Lung microvascular endothelial cell (primary cell): ENCODE measurements at places on chromosomes 3 and 15.

DNA sequence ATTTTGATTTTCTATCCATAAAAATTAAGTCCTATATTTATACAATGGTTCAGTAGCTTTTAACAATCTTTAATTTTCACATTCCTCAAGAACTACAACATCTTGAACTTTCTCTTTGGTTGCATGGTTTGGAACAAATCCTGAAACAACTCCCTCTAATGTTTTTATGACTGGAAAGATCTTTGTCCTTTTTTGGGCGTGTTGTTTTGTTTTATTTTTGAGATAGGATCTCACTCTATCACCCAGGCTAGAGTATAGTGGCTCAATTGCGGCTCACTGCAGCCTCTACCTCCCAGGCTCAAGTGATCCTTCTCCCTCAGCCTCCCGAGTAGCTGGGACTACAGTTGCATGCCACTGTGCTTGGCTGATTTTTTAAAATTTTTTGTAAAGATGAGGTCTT lies 4.0 kb downstream of the STX19 start:
- no peak for DNase-seq

DNA sequence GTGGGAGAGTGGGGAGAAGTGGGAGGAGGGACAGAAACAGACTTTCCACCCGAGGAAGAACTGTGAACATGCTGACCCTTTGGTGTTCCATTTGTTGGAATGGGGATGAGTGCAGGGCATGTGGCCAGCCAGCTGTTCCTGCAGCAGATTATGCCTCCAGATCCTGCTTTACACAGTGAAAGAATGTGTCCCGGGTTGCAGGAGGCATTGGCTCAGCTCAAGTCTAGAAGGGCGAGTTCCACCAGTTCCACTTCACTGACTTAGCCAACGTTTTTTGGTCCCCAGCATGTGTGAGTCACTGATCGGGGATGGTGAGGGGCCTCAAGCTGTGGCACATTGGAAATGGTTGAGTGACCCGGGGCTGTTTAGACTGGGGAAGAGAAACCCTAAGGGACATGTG lies 307.0 kb upstream of the ROPN1 start:
- DNase-seq, result no peak

DNA sequence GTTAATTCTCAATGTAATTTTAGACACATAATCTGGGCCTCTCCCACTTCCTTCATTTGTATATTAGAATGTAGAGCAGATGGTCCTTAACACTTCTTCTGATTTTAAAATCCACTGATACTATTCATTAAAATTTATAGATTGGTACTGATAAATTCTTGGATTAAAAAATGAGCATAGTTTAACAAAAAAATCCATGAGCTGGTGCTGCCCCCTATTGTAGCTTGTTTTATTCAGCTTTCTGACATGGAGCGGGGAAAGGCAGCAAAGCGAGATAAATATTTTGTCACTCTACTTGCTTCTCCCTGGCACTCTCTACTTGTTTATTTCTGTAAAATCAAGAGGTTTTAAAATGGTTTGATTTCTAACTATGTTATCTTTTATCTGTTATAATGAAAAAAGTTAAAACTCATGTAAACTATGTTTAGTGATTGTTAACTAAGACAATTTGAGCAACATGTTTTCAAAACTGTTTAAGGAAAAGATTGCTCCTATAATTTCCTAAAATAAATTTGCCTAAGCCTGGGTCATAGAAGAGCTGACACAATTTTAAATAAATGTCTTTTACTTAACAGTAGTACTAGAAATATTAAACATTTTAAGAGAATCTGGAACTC lies 26.5 kb upstream of the PLOD2 start:
- DNase-seq, result peak; percentile 49

GRCh38 chr15:95457520-95457919 lies 873.0 kb upstream of the NR2F2 start:
- DNase-seq, result no peak

DNA sequence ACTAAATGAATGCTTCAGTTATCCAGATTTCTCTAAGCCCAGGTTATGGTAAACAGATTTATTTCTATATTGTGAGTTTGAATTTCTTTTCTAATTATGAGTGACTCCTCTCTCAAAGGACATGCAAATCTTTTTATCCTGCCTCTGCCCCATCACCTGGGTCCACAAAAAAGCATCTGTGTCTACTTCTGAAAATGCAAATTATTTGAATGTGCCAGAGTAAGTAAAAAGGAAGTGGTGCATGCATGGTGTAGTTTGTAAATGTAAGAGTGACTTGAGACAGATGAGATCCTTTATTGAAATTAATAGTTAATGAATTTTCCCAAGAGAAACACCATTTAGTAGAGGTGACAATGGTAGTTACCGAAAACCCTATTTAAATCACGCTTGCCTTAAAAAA lies 26.9 kb downstream of the MCTP2 start:
- no peak for DNase-seq

DNA sequence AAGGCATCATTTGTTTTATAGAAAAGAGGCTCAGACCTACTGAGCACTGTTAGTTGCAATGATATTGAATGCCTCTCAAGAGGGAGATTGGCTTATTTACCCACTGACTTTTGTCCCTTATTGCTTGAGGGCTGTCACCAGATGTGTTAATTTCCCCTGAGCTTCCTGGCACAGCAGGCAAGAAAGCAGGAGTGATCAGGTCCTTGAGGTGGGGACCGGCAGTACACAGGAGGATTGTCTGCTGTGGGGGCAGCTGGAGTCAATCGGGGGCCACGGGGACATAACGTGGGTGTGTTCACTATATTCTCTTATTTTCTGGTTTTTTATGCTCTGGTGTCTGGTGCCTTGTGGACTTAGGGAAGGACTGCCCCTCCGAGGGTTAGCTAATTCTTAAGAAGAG lies 44.6 kb downstream of the GASK1A start:
- DNase-seq, result no peak

DNA sequence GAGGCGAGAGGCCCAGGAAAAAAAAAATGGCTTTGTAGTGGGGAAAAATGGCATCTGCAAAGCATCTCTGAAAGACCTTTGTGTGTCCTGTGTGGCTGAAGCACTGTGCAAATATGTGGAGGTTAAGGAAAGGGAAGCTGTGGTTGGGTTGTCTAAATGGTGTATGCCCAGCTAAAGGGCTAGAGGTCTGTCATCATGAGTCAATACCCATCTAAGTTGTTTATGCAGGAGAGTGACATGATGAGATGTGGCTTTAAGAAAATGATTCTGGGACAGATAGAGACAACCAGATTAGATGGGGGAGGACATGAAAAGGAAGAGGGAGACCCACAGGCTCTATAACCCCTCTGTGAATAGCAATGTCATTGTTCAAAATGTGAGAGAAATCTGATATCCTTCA lies 280.7 kb downstream of the MFSD1 start:
- no peak for DNase-seq
